ENCODE measurements at places on chromosomes 1 and 21.

- DNase-seq: no peak
Observed at GRCh38 chr21:41640748-41641509, 125.9 kb downstream of the RIPK4 start.

DNA sequence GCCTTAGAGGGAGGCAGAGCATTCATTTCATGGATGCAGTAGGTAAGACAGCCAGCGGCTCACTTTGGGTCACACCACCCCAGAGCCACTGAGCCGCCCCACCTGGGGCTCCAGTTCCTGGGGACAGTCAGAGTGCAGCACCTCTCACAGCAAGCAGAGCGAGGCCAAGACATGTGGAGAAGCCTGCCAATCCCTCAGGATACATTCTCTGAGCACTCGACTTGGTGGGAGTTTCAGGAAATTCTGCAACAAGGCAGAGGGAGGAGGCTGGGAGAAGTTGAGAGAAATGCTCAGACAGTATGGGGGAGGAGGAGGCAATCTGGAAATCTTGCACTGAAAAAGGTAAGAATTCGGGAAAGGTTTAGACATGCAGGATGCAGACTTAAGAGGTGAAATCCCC lies 60.8 kb upstream of the WLS start:
- no peak for DNase-seq

DNA sequence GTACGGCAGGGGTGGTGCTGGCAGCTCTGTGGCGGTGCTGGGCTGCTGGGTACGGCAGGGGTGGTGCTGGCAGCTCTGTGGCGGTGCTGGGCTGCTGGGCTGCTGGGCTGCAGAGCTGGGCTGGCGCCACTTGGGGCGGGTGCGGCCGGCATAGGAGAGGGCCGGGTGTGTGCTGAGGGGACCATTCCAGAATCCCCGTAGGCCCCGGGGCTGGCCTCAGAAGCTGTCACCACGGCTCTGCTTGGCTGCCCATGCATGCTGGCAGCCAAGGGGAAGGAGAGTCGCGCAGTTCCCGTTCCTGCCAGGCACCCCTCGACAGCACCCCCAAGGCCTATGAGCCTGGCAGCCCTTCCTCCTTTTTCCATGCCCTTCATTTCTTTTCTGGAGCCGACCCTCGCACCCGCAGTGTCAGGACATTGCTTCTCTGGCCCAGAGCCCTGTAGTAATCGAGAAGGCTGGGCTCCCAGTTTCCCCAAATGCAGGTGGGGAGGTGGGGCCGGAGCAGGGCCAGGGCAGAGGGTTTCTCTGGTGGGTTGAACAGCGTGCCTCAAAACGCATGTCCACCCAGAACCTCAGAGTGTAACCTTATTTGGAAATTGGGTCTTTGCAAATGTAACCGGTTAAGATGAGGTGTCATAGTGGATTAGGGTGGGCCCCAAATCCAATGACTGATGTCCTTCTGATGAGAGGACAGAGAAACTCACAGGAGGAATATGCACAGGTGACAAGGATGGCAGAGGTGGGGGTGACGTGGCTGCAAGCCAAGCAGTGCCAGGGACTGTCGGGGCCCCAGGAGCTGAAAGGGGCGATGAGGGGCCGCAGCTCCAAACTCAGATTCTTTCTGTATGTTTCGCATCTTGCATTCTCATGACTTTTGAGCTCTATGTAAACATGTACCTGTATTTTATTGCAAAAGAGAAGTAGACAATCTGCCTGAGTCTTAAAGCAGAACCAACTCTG lies 71.0 kb upstream of the ACTRT2 start:
- DNase-seq: no peak

DNA sequence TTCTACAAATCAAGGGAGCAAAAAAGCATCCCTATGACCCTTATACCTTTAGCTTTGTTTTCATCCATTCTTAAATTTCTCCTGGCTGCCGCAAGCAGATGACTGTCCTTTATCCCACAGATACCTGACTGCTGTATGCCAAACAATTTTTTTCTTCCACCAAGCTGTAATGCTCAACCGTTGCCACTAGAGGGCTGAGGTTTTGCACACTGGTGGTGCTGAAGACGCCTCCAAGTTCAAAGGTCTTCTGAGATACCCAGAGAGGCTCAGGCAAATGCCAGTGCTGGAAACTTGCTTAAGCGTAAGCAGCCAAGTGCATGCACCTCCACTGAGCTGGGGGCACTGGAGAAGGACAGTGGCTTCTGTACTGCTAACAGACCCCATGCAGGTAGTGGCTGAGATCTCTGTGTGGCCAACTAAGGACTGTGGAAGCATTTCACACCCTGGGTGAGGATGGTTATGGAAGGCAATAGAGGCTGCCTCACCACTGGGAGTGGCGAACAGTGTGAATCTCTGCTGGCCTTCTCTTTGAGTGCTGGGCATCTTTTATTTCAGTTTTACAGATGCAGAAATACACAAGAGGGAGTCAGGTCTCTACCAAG lies 28.5 kb downstream of the CNIH3 start:
- peak; percentile 20 for DNase-seq

DNA sequence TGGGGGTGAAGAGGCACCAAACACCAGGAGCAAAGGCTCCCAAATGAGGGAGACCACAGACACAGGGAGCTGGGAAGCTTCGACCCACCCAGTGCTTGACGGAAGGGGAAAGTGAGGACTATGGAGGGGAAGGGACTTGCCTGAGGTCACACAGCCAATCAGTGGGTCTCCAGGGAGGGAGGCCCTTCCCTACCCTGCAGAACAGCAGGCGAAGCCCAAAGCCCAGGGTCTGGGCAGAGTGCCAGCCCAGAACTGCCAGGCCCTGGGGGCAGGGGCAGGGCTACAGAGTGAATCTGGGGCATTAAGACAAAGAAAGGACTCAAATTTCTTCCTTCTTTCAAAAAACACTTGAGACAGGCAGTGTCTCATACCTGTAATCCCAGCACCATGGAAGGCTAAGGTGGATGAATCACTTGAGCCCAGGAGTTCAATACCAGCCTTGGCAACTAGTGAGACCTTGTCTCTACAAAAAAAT lies 45.5 kb upstream of the ECE1 start:
- peak; percentile 84 for DNase-seq

GRCh38 chr1:173454966-173455524 lies 22.1 kb upstream of the PRDX6 start:
- DNase-seq: no peak

DNA sequence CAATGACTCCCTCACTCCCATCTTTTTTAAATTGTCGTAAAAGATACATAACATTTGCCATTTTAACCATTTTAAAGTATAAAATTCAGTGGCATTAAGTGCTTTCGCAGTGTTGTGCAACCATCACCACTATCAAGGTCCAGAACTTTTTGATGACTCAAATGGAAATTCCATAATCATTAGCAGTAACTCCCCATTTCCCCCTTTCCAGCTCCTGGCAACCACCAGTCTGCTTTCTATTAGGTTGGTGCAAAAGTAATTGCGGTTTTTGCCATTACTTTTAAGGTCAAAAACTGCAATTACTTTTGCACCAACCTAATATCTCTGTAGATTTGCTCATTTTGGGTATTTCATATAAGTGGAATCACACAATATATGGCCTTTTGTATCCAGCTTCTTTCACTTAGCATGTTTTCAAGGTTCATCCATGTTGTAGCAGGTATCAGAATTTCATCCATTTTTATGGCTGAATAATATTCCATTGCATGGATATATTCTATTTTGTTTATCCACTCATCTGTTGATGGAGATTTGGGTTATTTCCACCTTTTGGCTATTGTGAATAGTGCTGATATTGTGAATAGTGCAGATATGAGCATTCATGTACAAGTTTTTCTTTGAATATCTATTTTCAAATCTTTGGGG lies 159.7 kb downstream of the HIVEP3 start:
- DNase-seq: no peak

DNA sequence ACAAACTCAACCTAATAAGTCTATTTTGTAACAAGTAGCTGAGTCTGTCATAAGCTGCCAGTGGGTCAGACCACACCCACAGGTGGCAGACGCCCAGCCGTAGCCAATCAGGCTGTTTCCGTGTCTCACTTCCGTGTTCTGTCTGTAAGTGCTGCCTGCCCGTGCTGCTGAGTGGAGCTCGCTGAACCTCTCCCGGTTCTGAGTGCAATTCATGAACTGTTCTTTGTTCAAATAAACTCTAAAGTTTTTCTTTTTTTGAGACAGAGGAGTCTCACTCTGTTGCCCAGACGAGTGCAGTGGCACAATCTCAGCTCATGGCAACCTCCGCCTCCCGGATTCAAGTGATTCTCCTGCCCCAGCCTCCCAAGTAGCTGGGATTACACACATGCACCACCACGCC lies 25.1 kb downstream of the POFUT2 start:
- no peak for DNase-seq

DNA sequence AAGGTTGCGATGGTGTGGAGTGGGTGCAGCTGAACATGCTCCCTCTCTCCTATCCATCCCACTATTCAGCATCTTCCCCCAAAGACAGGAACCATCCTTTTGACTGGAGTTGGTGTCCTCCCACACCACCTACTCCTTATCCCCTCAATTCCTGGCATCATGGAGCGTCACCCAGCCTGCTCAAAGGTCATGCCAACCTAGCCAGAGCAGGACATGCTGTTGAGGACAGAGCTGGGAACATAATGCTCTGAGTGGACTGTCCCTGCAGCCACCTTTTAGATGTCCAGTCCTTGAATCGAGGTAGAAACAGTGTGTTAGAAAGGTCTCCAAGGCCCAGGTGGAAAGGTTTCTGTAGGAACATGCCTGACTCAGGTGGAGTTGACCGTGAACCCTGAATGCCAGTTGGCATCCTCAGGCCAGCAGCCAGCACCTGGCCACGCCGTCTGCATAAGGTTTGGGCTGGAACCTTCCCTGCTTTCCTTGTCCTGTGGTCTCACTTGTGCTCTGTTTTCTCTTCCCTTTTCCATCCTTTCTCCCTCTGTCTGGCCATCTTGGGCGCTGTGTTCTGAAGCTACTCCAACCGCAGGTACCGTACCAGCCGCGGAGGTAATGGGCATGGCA lies 52.2 kb upstream of the CNTN2 start:
- no peak for DNase-seq

- no peak for DNase-seq
Observed at GRCh38 chr1:22925111-22925510, 47.6 kb downstream of the LACTBL1 start.

GRCh38 chr1:162204823-162205155 lies 135.3 kb downstream of the NOS1AP start:
- DNase-seq: no peak

DNA sequence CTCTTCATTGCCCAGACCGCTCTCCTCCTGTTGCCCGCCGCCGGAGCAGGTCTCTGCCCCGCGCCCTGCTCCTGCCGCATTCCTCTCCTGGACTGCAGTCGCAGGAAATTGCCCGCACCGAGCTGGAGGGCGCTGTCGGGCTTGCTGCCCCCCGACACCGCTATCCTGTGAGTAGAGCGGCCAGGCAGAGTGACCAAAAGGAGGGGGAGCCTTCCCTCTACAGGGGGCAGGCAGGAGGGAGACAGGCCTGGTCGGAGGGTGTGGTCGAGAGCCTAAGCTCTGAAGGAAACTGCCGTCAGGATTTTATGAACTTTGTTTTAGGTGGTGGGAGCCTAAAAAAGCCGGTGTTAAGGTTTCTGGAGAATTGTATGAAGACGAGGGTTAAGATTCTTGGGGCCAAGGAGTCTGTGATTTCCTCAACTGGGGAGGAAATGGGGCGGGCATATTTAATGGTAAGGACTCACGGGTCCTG lies 517 bp downstream of the LRIG2 start:
- DNase-seq: no peak

- no peak for DNase-seq
Observed at GRCh38 chr1:41773144-41773591, 145.6 kb downstream of the HIVEP3 start.

GRCh38 chr21:33022828-33023573 lies 2.7 kb upstream of the OLIG2 start:
- DNase-seq: no peak

DNA sequence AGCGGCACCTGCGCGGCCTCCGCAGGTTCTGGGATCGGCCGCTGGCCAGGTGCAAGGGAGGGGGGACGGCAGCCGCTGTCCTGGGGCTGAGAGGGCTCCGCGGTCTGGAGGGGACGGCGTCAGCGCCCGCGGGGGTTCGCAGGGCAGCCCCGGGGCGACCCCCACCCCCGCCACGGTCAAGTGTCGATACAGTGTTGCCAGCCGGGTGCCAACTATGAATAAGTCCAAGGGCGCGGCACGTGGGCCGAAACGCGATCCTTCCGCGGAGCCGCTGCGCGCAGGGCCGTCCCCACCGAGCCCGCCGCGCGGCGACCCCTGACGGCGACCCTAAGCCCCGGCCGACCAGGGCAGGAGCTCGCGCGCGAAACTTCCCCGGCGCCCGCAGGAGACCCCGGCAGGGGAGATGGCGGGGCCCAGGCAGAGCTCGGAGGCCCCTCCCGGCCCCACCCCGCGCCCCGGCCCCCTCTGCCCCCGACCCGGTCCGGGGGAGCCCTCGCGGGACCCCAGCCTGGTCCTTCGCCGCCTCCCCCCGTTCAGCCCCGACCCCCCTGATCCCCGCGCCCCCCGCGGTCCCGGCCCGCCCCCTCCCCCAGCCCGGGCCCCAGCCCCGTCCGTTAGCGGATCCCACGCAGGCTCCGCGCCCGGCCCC lies 586 bp upstream of the AGPAT3 start:
- DNase-seq: no peak

- no peak for DNase-seq
Observed at GRCh38 chr1:53371851-53372250, 44.0 kb upstream of the LRP8 start.

GRCh38 chr1:59026472-59026948 lies 242.7 kb upstream of the JUN start:
- no peak for DNase-seq

DNA sequence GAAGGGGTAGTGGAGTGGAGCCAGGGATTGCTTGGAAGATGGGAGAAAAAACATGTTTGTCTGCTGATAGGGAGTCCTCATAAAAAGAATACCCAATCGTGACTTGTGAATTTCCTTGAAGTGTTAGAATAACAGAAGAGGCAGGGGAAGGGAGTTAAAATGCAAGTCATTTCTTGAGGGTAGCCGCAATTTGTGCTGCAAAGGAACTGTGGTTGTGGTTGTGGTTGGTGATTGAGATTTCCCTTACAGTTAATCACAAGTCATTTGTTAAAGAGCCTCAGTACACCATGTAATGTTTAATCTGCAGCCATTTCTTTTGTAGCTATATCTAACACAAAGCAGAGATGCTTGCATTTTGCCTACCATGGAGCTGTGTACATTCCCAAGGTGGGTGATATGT lies 38.5 kb upstream of the EGLN1 start:
- no peak for DNase-seq

DNA sequence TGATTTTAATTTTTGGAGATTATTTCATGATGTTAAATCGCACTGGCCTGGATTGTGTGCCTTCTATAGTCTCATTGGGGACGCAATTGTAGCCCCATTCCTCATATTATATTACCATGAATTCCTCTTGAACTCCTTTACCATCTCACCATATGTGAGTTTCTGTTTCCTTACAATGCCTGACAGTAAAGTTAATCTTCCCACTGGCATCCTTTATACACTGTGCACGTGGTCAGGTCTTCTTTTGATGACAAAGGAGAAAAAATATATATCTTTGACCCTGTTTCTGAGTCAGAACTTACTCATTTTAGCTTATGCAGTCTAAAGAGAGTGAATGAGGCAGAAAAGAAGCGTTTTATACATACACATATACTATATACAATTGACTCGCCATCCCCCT lies 774 bp upstream of the ABL2 start:
- DNase-seq: no peak

GRCh38 chr1:161954050-161954449 lies 69.6 kb downstream of the OLFML2B start:
- no peak for DNase-seq

- DNase-seq: no peak
Observed at GRCh38 chr1:153292185-153292584, 20.6 kb downstream of the PGLYRP3 start.

GRCh38 chr1:221921936-221922335 lies 180.0 kb upstream of the DUSP10 start:
- DNase-seq: no peak

- no peak for DNase-seq
Observed at GRCh38 chr1:237016626-237017025, 12.4 kb upstream of the MT1HL1 start.

All from NCI-H524 (cell line).